ENCODE measurements at places on chromosomes 2 and 18.

DNA sequence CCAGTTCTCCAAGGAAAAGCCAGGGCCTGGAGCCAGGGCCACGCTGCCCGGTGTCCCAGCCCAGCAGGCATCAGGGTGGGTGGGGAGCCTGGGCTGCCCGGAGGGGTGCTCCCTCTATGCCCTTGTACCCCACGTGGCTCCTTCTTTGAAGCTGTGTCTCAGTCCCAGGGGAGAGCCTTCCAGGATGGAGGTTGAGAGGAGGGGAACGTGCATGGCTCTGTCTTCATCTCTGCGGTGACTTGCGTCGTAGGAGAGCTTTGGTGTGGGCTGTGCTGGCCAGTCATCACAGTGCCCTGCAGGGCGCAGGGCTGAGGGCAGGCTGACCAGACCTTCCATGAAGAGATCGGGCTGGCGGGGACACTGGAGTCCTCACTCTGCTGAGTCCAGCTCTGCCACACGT lies 197.2 kb downstream of the LDLRAD4 start:
- no peak for DNase-seq

DNA sequence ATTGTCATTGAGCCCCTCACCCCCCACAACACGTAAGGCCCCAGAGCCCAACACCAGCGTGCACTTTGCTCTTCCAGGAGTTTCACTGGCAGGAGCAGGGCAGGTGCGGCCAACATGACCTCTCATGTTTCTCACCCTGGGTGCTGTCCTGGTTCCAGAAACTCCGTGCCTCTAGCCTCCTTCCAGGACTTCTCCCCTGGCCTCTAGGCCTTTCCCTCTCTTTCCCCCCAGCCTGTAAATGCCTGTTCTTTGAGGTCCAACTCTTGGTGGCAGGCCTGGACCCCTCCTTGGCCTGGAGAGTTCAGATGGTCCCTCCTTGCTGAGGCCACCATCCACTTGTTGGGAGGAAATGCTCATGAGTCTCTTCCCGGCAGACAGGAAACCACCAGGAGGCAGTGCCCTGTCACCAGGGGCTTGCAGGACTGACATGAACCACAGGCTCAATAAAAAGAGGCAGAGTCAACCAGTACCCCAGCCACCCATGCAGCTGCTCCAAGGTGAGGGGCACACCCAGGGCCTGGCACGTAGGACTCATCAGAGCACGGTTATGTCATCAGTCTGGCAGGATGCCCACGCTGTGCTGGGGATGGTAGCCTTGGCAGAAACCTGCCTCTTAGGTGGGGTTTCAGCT lies 1.5 kb downstream of the MALL start:
- no peak for DNase-seq

GRCh38 chr2:189092936-189093335 lies 86.6 kb downstream of the COL5A2 start:
- no peak for DNase-seq

DNA sequence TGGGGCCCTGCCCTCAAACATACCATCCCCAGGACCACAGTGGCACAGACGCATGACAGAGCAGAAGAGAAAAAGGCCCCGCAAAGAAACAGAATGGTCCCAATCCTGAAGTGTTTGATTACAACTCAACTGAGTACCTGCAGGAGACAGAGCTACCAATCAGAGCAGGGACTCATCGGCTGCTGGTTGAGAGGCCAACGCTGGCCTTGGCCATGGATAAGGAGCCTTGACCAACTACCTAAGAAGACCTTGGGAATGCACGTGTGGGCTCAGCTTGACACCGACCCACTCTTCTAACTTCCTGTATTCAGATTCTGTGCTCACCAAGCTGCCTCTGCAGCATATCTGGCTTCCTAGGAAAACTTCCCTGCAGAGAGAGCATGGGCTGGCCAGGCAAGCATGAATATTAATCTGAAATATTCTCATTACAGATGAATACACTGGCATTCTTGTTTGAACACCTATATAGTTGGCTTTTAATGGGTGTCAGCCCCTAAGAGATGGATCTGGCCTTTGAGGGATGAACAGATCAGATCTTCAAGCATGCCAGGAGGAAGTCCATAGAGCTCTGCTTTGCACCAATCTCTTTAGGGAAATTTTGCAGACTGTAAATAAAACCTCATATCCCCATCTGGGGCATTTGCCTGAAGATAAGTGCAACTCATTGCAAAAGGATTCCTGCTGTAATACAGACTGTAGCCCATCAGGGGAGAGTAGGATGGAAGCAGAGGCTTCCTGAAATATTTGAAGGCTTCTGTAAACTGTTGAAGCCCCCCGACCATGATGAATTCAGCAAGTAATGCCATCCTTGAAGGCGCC lies 135.4 kb downstream of the BCL2 start:
- no peak for DNase-seq
